ENCODE measurements at places on chromosomes 4 and X. TPM values are rescaled to one million over a fixed set of nuclear protein-coding genes. Genes with fewer than 3 reads are reported as not detected.

GRCh38 chrX:70434352-70434866 lies 10.2 kb upstream of the DLG3 start:
- DNase-seq: peak; percentile 29

DNA sequence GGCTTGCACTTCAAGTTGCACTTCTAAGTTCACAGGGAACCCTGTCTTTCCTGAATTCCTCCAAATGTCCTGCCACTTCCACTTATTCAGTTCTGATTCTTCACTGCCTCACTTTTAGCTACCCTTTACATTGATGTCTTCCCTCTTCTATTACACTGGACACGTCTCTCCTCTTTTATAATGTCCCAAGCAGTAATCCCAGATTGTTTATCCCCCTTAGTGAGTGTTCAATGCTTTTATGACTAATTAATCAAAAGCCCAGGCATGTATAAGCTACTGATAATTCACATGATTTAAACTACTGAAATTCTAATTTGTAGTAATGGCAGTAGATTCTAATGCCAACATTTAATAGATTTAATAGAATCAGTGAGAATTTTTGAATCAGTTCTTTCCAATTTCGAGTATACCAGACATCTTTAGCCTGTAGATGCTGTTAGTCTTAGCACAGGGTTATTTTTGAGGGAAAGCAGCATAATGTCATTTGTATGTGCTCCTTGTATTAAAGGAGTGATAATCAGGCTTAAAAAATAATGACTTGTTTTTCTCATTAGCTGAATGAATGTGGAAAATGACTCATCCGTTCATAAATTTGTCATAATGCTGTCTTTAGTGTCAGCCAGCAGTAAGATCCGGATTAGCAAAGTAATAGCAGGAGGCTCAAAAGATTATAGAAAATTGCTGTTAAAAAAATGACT lies 703.1 kb downstream of the CENPC start:
- no peak for DNase-seq

GRCh38 chr4:88841635-88842034 lies 144.0 kb upstream of the NAP1L5 start:
- no peak for DNase-seq

DNA sequence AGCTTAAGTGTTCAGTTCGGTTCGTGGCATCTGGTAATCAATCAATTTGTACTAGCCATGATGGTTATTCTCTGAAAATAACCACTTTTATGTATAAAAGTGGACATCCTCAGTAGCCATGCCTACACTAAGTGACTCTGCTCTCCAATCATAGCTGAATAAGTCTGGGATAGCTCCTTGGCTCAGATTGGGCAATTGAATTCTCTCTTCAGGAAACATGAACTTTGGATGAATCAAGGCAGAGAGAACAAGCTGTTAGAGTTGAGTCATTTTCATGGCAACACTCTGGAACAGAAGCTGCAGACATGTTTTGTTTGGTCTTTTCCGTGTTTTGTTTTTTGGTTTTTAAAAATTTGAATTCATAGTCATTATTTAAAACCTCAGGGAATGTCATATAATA lies 66.8 kb upstream of the TMEM164 start:
- DNase-seq: no peak

GRCh38 chrX:153564047-153564606 lies 34.8 kb downstream of the CCNQ start:
- no peak for DNase-seq

GRCh38 chr4:82519776-82520175 lies 42.0 kb downstream of the TMEM150C start:
- DNase-seq: no peak

DNA sequence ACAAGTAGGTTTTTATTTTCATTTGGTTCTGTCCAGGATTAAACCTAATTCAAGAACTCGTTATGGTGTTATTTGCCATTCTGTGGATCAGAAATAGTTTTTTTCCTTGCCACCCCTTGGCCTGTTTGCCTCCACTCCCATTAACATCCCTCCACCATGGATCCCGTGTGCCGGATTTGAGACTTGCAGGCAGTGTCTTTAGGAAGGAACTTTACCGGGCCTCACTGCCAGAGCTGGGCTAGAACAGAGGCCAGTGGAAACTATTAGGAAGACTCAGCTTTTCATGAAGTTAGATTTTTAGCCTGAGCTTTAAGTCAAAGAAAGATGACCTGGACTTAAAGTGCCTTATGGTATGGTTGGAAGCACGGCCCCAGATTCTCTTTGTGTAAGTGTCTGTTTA lies 2.4 kb downstream of the KLHL2 start:
- no peak for DNase-seq

DNA sequence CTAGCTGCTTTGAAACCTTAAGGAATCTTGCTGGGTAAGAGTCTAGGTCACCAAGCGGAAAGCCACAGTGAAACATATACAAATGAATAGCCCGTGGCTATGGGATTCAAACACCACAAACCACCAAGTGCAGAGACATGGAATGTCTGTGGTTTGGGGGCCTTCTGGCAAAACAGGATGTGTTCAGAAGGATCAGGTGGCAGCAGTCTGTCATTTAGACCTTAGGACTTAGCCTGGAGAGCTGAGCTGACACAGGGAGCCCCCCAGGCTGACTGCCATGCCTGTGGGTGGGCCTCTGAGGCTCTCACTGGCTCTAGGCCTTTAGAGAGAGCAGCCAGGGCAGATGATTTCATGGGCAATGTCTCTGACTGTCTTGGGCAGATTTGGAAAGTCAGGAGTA lies 225.6 kb downstream of the FBXW7 start:
- peak; percentile 34 for DNase-seq

- no peak for DNase-seq
These were observed 821.2 kb downstream of the RPA4 start for GRCh38 chrX:97704881-97705280.

DNA sequence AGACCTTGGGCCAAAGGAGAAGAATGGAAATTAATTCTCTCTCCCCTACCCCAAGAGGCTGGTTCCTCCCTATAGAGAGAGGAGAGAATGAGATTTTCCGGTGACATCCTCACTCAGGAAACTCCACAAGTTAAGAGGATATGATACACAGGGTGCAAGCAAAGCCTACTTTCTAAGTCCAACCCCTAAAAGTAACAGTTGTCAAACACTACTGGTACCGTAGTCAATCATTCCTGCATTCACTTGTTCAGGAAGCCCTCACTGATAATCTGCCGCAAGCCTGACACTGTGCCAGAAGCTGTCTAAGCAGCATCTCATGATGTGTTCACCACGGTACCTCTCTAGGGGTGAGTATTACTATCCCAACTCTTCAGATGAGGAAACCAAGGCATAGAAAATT lies 41.7 kb downstream of the KDR start:
- no peak for DNase-seq

DNA sequence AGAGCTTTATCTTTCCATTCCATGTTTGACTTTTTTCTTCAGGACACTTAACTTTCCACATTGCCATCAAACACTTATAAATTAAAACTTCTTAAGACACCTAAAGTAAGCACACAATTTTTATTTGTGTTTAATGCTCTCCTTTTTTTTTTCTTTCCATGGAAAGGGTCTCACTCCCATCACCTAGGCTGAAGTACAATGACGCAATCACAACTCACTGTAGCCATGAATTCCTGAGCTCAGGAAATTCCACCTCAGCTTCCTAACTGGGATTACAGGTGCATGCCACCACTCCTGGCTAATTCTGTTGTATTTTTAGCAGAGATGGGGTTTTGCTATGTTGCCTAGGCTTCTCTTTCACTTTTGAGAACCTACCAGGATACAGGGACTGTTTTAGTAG lies 7.3 kb downstream of the SMR3A start:
- DNase-seq: no peak

DNA sequence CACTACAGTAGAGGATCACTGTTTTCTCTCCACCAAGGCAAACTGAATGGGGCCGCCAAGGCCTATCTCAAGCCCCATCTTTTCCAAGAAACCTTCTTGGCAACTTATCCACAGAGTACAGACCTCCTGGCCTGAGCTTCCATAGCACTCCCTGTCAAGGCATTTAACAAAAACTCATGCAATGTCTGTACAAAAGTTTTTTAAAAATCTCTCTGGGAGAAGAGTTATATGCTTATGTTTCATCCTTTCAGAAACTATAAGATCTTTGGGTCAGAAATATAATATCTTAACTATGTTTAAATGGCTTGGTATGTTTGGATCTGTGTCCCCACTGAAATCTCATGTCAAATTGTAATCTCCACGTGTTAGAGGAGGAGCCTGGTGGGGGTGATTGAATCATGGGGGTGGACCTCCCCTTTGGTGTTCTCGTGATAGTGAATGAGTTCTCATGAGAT lies 13.6 kb downstream of the ADAMTS3 start:
- DNase-seq: no peak

- DNase-seq: no peak
These were observed 12.5 kb downstream of the SOX3 start for GRCh38 chrX:140492066-140492994.

GRCh38 chrX:64169988-64170387 lies 35.5 kb downstream of the AMER1 start:
- DNase-seq: no peak

- DNase-seq: no peak
These were observed 33.5 kb upstream of the SLITRK4 start for GRCh38 chrX:143669395-143669794.

DNA sequence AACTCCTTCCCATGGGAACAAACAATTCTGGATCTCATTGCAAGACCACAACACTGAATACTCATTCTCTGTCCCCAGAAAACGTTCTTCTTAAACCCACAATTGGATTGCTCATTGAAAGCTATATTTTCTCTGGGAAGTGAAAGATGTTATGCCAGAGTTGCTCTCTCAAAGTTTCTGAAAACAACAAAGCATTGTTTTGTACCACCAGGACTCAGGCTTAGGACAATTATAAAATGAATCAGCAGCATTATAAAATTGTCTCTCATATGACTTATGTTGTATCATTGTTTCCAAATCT lies 26.5 kb downstream of the TFDP3 start:
- no peak for DNase-seq

DNA sequence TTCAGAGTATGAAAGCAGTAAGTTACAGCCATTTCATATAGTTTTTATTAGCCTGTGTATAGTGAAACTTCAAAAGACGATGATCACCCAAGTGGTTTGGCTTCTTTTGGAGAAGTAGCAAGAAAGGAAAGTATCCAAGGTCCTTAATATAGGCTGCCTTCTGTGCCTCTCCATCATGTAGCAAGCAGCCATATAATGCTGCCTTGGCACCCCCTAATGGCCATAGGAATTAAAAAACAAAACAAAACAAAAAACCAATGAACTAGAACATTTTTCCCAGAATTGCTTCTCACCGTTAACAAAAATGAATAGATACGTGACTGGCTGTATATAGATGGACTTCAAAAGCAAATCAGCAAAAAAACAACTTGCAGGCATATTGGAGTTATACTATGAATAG lies 18.9 kb downstream of the LAMP2 start:
- no peak for DNase-seq

DNA sequence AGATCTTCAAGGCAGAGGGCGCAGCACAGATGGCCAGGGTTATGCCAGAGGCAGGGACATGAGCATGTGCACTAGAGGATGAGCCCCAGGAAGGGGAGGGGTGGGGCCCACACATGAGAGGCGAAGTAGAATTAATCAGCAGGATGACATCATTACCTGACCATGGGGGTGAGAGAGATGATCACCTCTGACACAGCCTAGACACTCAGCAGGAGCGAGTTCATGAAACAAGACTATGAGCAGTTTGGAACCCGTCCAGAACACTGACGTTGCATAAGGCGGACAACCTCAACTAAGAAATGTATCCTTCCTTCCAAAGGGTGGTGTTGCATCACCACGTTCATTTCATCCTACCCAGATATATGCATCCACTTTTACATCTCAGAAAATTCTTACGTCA lies 446.7 kb upstream of the TENM3 start:
- no peak for DNase-seq

- DNase-seq: no peak
These were observed 66.6 kb downstream of the ING2 start for GRCh38 chr4:183571350-183571941.

DNA sequence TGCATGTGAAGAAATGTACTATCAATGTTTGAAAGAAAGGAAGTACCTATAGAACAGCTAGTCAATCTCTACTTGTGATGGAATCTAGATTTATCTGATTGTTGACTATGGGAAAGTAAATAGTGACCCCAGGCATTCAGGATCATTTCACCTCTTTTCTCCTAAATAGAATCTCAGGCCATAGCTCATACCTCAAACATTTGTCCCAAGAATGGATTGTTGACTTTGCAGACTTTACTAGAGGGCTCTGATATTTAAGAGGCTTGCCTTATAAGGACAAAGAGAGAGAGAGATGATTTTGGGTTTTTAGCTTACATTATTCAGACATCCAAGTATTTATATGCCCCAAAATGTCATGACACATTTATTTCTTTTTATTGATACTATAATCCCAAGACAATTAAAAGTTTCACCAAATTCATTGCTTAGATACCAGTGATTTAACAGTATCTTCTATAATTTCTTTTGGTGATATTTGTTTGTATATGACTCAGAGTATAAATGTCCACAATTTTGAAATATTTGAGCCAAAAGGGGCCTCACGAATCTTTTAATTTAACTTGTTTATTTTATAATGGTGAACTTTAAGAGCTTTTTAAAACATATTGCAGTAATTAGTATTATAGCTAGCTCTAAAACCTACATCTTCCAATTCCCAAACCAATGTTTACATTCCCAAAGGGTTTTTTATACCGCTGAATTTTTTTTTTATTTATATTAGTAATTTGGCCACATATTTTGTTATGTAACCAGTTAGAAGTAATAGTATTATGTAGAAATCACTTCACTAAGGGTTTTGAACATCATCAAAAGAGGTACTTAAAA lies 614.1 kb downstream of the PCDH7 start:
- no peak for DNase-seq

DNA sequence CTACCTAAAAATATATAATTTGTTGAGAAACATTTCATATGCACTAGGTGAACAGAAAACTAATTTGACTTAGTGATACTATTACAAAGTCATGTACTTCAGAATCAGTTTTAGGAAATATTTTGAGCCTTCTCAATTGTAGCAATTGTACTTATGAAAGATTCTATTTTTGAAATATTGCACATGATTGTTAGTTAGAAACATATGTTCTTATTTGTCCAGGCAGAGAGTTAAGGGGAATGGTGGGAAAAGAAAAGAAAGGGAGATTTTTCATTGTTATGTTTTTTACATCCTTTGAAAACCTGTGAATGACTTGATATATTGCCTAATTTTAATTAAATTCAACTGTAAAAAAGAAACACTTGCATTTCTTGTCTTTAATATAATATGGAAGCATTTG lies 66.0 kb downstream of the GLRB start:
- no peak for DNase-seq

DNA sequence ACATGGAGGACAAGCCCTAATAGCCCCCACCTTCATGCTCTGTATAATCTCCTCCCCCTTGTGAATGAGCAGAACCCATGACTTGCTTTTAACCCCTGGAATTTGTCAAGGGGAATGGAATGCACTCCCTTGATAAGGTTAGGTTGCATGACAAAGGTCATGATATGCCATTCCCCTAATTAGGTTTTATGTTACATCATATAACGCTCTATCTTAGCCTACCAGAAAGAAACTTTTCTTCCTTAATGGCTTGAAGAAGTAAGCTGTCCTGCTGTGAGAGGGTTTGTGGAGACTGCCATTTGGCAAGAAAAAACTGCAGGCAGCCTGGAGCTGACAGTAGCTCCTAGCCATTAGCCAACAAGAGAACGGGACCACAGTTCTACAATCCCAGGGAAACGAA lies 399.8 kb upstream of the MAD2L1 start:
- DNase-seq: no peak

Gene ZNF732
- polyA plus RNA-seq: 0.12 TPM

Gene TBX22
- polyA plus RNA-seq: not detected

Gene LUZP4
- not detected for polyA plus RNA-seq

Gene FOXR2
- polyA plus RNA-seq: not detected

Gene FBXO8
- 22.5 TPM for polyA plus RNA-seq
